ENCODE measurements at places on chromosomes 5 and 9.
A peak's percentile ranks its signal among the peaks of the same experiment; 100 is the strongest.

DNA sequence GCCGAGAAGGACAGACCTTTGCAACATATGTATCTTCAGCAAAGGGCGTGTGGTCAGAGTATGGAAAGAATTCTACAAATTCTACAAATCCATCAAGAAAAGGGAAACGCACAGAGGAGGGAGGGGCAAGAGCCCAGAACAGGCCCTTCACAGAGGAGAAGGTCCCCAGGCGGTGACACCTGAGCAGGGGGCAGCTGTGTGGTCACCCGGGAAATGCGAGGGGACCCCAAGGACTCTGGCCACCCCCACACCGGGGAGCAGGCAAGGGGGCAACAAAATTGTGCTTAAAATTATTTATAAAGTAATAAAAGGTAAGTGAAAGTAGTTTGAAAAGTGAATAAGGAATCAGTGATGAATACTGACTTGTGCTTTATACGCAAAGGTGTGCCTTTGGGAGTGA is 17.6 kb downstream of the NACC2 start:
- DNase-seq, result no peak

DNA sequence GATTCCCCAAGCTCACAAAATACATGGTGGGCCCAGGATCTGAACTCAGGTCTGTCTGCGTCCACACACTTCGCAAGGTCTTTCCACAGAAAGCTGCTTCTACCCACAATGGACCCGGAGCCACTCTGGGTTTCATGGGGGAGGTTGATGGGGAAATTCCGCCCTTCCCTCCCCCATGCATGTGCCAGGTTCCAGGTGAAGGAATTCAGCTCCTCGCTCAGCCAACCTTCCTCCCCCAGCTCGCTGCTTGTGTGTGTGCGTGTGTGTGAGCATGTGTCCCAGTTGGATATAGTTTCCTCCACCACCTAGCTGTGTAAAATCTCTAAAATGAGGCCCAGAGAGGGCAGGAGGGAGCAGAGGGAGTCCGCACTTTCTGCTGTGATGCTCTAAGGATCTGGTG is 1.0 kb downstream of the PTGS1 start:
- no peak for DNase-seq

DNA sequence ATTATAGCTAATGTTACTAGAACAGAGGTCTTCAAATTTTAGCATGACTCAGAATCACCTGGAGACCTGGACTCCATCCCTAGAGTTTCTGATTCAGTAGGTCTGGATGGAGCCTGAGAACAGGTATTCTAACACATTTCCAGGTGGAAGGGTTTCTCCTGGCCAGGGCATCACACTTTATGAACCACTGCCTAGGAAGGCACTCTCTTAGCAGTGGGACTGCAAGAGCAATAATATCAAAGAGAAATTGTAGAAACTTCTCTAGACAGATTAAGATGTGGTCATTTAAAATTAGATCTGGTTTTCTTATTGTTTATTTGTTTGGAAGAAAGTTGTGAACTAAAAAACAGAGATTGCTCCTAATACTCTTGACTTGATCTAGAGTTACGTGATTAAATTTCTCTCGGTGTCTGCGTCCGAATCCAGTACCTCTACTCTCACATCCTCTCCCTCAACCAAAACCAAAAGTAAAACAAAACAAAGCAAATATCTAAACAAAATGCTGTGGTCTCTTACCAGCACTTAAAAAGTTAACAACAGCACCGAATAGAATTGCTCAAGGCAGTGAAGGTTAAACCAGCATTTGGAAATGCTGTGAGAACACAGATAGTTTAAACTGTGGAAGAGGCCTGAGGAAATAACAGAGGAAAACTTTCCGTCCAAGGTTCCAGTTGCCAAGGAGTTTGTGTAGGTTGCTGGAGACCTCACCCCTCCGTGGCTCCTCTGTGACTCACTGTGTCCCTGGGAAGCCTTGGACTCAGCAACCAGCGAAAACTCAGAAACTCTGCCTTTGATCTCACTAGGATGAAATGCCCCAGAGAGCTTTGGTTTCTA is 193.4 kb downstream of the ARRDC3 start:
- DNase-seq, result peak; percentile 5

DNA sequence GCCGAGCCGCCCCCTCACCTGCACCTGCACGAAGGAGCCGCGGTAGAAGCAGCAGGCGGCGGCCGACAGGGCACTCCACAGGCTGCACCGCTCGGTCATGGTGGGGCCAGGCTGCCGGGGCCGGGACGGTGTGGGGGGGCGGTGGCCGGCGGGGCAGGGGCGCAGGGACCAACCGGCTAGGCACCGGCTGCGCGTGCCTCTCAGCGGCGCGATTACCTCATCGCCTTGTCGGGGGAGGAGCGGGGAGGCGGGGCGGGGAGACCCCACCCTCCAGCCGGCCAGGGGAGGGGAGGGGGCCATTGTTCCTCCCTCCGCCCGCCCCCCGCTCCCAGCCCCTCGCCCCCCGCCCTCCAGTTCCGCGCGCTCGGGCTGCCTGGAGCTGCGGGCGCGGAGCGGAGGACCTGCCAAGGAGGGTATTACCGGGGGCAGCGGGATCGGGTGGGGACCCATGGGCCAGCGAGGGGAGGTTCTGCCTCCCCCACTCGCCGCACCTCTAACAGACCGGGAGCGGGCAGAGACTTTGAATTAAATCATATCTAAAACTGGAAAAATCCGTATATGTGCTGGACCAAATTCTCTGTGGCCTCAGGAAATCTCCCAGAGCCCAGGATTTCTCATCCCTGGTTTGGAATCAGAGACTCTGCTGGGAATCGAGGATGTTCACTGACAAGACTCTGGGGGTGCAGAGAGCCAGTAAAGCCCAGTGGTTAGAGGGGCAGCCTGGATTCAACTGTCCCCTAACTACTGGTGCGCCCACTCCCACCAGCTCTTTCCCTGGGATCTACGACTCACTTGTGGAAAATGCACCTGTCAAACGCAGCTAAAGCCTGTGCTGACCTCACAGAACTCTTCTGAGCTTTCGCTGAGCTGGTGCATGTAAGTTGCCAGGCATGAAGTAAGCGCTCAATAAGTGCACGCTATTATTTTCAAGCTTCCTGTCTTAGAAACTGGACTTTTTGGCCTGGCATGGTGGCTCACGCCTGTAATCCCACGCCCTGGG is 20.3 kb upstream of the TOR2A start:
- no peak for DNase-seq

DNA sequence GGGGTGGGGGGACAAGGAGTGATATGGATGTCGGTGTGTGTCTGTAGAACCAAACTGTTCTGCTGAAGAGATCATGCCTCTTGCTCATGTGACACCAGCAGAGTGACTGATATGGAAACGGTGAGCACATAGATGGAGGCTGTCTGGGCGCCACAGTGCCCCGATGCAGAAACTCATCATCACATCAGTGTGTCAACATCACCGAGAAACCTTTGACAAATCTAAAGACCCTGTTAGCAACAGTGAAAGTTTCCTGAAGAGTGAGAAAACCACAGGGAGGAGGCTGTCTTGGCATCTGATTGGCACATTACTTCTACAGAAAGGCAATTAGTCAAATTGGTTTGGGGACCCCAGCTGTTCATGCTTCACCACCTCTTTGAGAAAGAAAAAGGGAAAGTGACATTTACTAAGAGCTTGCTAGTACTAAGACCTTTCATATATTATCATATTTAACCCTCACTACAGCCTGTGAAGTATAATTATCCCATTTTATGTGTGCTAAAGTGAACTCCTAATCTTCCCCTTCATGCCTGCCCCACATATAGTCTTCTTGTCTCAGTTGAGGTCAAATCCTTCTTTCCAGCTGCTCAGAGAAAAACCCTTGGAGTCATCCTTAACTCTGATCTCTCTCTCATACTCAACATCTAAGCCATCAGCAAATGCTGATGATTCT is 25.6 kb downstream of the CSF2 start:
- DNase-seq, result no peak

GRCh38 chr5:62977661-62978060 is 399.0 kb downstream of the LRRC70 start:
- no peak for DNase-seq

- DNase-seq, result no peak
Observed at GRCh38 chr9:14403081-14403480, 89.1 kb upstream of the NFIB start.

DNA sequence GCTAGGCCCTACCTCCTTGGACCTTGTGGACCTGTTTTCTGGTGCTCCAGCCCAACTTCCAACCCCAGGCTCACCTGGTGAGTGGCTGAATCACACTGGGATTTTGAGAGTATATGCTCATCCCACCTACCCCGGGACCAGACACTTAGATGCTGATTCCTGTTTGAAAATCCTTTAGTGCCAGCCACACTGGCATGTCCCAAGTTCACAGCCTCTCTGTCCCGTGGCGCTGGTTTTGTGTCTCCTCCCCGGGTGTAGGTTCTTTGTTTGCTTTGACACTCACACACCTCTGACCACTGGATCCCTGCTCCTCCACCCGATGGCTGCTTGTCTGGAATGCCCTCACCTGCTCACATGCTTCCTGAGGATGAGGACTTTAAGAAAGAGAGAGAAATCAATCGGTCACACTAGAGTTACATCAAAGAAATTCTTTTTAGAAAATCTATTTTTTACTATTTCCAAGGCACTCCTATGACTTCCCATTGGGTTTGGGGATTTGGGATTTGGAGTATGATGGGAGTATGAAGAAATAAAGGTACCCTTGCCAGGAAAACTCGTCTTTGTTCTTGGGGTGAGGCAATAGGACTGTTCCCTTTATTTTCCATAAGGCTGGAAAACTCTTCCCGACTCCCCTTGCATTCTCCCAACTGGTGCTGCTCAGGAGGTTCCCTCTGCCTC is 7.3 kb upstream of the SLC25A48 start:
- DNase-seq, result no peak

DNA sequence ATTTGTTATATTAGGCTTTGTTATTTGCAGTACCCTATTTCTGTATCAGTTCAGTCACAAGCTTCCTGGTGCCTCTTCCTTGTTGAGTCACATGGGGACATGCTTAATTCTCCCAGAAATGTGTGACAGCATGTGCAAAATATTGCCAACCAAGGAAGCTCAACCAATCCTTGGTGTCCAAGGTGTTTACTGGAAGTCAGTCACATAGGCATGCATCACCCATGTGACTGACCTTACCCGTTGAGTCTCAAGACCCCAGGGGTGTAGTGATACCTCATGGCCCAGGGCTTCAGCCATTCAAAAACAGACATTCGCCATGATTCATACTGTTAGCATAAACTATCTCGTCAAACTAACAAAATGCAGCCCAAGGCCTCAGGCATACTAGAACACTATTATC is 9.3 kb upstream of the ANKDD1B start:
- no peak for DNase-seq

DNA sequence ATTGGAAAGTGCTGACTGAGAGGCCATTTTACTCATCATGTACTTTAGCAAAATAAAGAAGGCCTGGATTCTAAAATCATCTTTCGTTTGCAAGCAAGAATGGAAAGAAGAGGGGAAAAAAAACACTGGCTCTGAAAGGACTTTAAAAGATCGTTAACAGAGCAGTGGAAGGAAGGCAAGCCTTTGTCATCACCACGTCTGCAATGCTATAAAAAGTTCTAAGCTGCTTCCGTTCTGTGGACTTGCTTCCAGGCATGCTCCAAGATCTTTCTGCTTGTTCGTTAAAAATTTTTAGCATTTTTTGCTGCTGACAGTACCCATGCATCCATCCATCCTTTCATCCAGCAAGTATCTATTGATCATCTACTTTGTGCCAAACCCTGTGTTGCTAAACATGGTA is 226.5 kb downstream of the GABBR2 start:
- no peak for DNase-seq

- no peak for DNase-seq
Observed at GRCh38 chr9:79360387-79361347, 211.1 kb upstream of the TLE4 start.

GRCh38 chr5:122112063-122112462 is 17.3 kb upstream of the ZNF474 start:
- DNase-seq, result no peak

- DNase-seq, result no peak
Observed at GRCh38 chr5:148145916-148146315, 22.4 kb upstream of the SPINK14 start.

- no peak for DNase-seq
Observed at GRCh38 chr5:79413112-79413511, 100.8 kb downstream of the HOMER1 start.

- DNase-seq, result no peak
Observed at GRCh38 chr5:83731638-83732037, 11.0 kb upstream of the HAPLN1 start.

GRCh38 chr5:94173100-94173499 is 431.7 kb upstream of the POU5F2 start:
- no peak for DNase-seq

DNA sequence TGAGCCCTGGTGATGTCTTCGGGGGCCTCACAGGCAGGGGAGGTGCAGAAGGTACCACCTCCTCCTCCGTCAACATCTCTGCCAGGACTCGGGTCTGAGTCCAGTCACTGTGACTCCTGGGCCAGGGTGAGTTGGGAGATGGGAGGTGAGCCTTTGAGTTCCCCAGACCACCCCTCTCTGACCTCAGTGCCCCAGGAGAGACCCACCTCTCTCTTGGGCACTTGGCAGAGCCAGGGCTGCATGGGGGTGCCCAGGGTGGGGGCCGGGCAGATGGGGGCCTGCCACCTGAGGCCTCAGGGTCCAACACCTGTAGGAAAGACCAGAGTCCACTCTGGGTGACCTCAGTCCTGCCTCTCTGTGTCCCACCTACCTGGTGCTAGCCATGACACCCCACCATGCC is 6.8 kb downstream of the KIF12 start:
- DNase-seq, result no peak

DNA sequence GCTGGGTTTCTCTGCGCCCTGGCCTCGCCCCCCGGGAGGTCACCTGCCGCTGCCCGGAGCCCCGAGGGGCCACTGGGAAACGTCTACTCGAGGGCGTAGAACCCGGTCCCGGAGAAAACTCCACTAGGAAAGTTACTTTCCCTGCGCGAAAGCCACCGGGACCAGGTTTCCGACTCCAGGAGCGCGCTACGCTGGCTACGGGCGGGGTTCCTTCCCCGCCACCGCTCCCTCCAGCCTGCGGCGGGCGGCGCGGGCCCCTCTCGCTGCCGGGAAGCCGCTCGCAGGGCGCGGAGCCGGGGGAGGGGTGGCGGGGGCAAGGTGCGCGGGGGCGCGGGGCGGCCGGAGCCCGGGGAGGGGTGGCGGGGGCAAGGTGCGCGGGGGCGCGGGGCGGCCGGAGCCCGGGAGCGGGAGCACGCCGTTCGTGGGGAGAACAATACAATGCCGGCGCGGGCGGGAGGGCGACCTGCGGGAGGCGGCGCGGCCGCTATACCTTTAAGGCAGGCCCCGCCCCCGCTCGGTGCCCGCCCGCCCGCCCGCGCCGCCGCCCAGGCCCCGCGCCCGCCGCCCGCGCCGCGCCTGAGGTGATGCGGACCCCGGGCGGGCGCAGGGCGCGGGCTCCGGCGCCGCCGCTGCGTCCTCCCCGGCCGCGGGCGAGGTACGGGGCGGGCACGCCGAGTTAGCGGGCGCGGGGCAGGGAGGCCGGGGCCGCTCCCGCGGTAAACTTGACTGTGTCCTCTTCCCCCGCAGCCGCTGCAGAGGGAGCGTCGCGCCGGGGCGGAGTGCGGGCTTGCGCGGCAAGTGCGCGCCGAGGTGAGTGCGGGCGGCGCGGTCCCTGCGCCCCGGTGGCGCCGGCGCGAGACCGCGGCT is 278.1 kb downstream of the AOPEP start:
- DNase-seq, result peak; percentile 13

- DNase-seq, result no peak
Observed at GRCh38 chr9:124776954-124777648, at the start of gene OLFML2A. OLFML2A (plus strand) TSS chr9:124777133; CDS start chr9:124777271, 138 bp downstream.
